ENCODE measurements at places on chromosomes 2 and 18.

DNA sequence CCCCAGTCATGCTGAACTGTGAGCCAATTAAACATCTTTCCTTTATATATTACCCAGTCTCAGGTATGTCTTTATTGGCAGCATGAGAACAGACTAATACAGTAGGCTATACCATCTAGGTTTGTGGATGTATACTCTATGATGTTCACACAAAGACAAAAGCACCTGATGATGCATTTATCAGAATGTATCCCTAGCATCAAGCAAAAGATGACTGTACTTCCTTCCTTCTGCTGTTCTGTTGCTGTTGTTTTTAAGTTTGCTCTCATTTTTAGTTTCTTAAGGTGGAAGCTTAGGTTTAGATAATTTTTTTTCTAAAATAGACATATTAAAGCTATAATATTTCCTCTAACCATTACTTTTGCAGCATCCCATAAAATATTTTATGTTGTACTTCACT, 12.4 kb downstream of the ZSCAN30 start:
- no peak for DNase-seq

DNA sequence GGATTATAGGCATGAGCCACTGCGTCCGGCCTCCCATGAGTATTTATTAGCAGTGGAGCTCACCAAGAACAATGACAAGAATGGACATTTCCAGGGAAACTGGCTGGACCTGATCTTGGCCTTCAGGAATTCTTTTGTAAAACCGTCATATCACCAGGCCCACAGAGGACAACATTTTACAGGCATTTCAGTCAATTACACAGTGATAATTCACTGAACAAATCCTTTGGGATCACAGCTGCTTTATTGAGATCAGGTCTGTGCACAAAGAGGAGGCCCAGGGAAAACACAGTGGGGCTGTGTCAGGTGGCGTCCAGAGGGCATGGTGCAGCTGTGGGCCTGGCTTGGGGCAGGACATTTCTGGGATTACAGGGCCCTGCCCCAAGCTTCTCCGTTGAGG, 30.1 kb upstream of the GTF2A1L start:
- DNase-seq, result no peak

DNA sequence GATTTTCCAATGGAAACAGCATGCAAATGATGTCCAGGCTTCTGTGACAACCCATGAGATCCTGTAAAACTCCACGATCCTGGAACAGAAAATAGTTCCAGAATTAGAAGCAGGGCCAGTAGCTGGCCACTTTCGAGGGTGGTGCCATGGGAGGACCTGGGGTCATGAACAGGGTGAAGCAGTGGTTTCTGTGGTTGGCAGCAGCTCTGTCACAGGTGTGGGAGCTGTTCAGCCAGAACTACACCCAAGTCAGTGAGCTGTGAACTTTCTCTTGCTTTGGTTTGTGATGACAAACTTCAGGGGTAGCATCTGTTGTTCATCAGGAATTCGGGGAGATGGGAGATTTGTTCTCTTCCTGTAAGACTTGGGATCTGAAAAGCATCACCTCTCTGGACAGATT, 314.4 kb upstream of the NT5C1B start:
- DNase-seq, result no peak

- no peak for DNase-seq
Measured at GRCh38 chr2:133791191-133791590, 222.9 kb upstream of the NCKAP5 start.

GRCh38 chr18:10552226-10552625, 26.4 kb downstream of the NAPG start:
- no peak for DNase-seq
